ENCODE measurements at places on chromosomes 6 and 20. TPM values are rescaled to one million over a fixed set of nuclear protein-coding genes. Genes with fewer than 3 reads are reported as not detected.

Gene ENPP4
- 3.6 TPM for total RNA-seq

Gene PLN
- total RNA-seq, result 2.0 TPM

Gene C20orf96
- 3.9 TPM for total RNA-seq

Gene HCRTR2
- not detected for total RNA-seq

Gene CST1
- total RNA-seq, result 3.6 TPM

Gene BTNL2
- not detected for total RNA-seq

Gene WTAP
- 137 TPM for total RNA-seq

GRCh38 chr20:61846741-61847419 lies 218.8 kb downstream of the TAF4 start:
- DNase-seq, result no peak

DNA sequence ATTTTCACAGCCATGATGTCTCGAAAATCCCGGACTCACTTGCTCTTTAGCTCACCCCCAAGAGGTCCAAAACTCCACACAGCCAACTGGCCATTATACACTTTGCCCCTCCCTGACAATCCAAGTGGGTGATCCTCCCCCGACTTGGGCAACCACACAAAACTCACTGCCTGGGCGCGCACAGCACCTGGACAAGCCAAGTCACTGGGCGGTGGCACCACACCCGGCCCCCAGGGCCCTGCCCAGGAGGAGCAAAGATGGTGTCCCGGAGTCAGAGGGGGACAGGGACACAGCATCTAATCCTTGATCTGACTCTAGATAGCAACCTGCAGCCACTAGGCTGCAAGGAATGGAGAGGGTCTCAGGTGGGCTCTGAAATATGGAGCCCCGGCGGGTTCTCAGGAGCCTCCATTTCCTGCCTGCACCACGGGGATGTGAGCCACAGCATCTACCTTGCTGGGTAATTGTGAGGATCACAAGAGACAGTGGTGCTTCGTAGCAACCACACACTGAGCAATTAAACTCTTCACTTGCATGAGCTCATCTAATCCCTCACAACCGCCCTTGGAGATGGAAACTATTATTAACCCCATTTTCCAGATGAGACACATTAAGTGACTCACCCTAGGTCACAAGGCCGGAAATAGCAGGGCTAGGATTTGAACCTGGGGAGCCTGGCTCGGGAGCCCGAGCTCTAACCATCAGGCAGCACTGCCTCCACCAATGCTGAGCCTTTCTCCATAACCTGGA lies 66.6 kb downstream of the BMP7 start:
- DNase-seq, result no peak

GRCh38 chr6:22436134-22436533 lies 133.2 kb upstream of the HDGFL1 start:
- DNase-seq, result no peak

DNA sequence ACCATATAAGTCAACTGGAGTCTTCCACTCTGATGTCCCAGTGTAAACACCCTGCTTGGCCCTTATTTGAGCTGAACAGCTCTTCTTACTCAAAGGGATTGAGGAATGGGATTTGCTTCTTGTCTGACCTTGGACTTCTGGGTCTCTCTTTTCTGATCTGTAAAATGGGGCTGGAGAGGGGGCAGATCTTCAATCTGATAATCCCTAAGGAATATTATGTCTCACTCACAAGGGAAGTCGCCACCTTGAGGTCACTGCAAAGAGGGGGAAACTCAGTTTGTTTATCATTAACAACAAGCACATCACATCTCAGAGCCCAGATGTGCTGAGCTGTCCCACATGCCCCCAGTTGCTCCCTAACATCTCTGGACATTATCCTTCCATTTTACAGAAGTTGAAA lies 15.1 kb downstream of the KCNS1 start:
- no peak for DNase-seq

- peak; percentile 15 for DNase-seq
Measured at GRCh38 chr6:109695468-109695867, 4.4 kb downstream of the FIG4 start.

All from fibroblast of lung (primary cell).